ENCODE measurements at places on chromosomes 7 and 10.

DNA sequence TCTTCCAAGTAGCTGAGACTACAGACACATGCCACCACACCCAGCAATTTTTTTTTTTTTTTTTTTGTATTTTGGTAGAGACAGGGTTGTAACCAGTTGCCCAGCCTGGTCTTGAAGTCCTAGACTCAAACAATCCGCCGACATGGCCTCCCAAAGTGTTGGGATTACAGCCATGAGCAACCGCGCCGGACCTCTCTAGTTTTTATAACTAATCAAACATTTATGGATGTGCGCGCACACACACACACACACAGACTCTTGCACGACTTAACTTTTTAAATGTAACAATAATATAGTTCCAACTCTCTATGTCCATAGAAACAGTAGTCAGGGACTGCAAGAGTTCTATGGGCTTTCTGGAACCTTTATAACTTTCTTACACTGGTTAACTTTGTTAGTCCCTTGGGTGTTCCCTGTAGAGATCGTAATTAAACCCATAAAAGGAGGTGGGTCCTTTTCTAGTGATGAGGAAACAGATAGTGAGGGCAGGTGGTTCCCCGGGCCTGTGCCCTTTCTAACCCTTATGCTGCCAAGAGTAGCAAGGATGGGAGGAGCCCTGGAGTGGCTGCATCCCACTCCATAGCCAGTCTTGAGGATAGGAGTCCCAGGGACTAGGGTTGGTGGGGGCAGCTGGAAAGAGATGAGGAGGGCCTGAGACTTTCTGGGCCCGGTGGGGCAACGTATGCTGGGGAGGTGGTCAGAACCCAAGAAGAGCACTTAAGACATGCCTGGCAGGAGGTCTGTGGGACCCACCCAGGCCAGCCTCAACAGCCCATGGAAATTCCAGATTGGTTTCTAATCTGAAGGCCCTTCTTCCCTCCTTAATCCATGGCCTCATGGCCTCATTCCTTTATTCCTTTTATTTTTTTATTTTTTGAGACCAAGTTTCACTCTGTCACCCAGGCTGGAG is 8.6 kb downstream of the MARVELD1 start:
- no peak for DNase-seq

GRCh38 chr7:37062560-37062859 is 338.2 kb upstream of the AOAH start:
- DNase-seq: no peak

DNA sequence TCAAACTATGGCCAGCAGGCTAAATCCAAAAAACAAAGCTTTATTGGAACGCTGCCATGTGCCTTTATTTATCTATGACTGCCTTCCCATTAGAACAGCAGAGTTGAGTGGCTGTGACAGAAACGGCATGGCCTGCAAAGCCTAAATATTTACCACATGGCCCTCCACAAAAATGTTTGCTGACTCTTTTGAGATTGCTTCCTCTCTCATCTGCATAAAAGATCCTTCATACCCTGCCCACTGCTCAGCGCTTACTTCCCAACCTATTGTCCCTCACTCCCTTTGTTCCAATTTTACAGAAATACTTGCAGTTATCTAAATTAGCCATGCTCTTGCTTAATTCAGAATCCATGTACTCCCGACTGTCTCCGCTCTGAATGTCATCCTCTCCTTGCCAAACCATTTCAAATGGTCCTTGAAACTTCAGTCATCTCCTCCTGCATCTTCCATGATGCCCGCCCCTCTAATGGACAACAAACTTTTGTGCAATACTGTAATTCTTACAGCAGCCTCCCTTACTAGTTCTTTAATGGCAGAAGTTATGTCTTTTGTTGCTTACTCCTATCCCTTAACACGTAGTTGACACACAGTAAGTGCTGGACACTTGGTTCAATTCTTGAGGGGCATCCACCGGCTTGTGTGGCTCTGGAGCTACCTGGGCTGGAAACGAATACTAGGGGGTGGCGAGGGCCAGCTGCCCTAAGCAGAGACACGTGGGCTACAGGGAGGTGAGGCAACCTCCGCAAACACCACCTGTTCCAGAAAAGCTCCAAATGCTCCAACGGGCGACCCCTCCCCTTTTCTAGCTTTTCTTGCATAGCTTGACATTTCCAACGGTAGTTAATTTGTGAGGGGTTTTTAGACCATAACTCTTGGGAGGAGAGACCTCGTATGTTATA is 832 bp downstream of the XRCC2 start:
- peak; percentile 7 for DNase-seq

DNA sequence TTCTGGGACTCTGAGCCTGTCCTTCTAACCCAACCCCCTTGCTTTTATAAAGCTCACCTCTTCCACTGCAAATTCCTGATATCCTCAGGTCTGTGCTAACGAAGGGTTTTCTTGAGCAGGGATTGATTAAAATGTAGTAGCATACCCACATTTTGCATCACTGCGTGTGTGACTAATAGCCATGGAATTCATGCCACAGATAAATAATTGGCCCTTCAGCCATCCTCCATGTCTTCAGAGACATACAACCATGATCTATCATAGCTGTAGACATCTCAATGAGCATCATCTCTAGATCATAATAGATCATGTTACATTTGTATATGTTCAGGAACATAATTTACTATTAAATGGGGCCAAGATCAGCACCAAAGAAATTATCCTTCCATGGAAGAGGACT is 990.3 kb downstream of the KCNMA1 start:
- no peak for DNase-seq

DNA sequence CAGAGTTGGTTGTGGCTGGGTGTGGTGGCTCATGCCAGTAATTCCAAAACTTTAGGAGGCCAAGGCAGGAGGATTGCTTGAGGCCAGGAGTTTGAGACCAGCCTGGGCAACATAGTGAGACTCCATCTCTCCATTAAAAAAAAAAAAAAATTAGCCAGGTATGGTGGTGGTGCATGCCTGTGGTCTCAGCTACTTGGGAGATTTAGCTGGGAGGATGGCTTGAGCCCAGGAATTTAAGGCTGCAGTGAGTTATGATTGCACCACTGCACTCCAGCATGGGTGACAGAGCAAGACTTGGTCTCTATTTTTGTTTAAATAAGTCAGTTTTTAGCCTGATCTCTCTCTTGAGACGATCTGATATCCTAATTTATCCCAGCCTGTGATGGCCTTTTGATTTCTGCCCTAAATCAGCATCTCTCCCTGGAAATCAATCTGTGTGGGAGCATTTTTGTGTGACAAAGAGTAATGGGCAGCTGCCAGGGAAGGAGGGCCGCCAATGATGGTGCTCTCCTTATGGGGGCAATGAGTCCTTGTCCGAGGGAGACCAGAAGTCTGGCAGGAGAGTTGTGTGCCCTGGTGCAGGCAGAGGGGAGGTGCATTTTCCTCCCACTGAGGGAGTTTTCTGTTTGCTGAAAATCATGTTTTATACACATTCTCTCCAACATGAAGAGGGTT is 111.0 kb downstream of the NRP1 start:
- no peak for DNase-seq

DNA sequence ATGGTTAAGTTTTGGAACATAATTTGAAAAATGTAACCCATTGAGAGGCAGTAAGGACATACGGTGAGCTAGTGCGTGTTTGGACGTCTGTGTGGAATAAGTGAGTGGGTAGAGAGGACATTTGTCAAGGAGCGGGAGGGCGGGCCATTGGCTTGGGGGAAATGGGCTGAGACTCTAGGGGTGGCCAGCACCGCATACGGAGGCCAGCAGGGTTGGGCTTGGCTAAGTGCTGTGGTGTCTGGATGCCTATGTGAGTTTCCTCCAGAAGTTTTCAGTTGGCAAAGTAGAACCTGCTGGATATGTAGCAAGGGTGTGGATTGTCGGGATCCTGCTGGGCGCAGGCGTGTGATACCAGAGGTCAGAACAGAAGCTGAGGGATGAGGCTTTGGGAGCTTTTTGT is 103.0 kb downstream of the TCF7L2 start:
- DNase-seq: no peak

GRCh38 chr10:86823565-86823964 is 67.1 kb downstream of the BMPR1A start:
- DNase-seq: no peak

DNA sequence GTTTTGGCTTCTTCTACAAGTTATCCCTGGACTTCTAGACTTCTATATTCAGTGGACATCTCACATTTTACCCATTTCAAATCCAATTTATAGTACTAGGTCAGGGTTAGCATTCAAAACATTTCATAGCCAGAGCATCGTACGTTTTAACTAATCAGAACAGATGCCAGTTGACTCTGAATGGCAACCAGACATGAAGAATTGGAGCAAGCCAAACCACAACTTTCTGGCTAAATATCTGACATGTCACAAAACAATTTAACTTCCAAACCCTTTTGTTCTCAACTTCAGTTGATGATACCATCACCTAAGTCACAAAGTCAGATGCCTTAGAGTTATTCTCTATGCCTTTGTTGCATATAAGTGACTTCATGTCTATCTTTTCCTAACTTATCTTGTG is 1105.7 kb downstream of the XPNPEP1 start:
- no peak for DNase-seq

- no peak for DNase-seq
These were observed 12.5 kb upstream of the ARPC1A start for GRCh38 chr7:99313204-99313573.

GRCh38 chr7:98562871-98563495 is 54.1 kb upstream of the NPTX2 start:
- no peak for DNase-seq

- no peak for DNase-seq
These were observed 91.8 kb downstream of the SH3PXD2A start for GRCh38 chr10:103763374-103764202.

- no peak for DNase-seq
These were observed 234.0 kb downstream of the BICC1 start for GRCh38 chr10:58746474-58747185.

GRCh38 chr10:64658528-64658927 is 1137.3 kb downstream of the REEP3 start:
- DNase-seq: no peak

DNA sequence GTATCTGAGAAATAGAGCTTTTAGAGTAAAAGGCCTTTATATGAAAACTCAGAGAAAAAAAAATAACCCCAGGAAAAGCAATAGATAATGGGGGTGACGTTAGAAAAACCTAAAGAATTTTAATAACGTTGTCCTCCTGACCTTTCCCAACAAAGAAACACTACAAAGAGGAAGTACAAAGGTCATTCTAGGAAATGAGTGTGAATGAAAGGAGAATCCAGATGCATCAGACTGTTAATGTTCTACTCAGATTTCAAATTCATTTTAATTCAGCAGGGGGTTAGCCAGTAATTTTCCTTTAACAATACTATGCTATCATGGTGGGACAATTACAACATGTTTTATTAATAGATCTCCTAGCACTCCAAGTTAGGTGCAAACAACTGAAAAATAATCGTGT is 73.8 kb upstream of the CDK1 start:
- DNase-seq: no peak

DNA sequence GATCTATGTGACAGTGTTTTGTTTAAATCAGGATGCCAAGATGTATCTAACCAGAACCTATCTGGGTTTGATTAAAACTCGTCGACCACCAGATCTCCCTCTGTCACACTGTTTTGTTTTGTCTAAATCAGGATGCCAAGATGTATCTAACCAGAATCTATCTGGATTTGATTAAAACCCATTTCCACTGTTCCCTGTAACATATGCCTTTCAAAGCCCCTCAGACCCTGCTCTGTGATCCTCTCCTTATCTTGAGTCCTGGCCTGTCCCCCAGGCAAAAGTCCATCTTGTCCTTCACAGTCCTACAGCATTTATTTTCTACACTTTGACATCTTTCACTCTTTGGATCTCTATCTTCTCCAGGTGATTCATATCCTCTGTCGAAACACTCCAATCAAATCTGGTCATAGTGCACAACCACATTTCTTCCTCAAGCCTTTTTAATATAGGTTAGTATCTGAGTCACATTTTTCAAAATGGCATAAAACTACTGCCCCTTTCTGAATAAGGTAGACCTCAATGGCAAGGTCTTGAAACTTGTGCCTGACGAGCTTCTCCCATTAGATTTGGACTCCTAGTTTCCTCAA is 32.5 kb downstream of the ERLIN1 start:
- no peak for DNase-seq

- DNase-seq: no peak
These were observed 70.0 kb downstream of the MALSU1 start for GRCh38 chr7:23369100-23369499.

GRCh38 chr7:107043491-107043890 is 1.0 kb upstream of the PRKAR2B start:
- DNase-seq: no peak

- no peak for DNase-seq
These were observed 526 bp downstream of the CH25H start for GRCh38 chr10:89206402-89207180.

DNA sequence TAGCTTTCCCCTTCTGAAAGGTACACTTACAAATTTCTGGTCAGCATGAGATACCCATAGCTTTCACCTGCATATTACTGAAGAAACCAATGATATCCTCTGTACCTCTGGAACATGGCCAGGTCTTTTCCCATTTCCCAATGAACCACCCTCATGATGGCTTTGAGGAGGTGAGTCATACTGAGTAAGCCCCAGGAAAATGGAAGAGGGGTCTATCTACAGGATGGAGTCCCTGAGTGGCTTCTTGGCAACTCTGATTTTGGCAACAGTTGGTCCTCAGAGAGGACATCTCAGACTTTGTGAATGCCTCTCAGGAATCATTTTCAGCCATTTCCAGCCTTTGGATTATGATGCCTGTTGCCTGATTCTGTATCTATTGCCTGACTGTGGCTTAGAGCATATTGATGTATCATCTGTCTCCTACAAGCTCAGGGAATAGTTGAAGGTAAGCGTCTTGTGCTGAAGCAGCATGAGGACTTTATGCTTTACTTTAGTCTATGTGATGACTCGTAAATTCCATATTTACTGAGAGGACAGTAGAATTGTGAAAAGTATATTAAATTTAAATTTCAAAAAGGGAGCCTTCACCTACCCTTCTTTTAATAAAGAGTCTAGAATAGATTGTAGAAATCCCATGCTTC is 84.7 kb upstream of the DKK1 start:
- DNase-seq: no peak

GRCh38 chr10:51786684-51787035 is 87.3 kb upstream of the CSTF2T start:
- DNase-seq: no peak

DNA sequence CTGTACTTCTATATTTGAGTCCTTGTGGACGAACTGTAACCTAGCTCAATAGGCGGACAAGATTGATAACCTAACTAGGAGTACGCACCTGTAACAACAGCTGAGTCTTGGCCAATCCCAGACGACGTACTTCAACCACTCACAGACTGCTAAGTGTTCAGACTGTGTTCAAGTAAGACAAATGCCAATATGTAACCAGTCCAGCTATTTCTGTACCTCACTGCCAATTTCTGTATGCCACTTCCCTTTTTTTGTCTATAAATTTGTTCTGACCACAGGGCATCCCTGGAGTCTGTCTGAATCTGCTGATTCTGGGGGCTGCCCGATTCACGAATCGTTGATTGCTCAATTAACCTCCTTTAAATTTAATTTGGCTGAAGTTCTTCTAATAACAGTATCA is 32.2 kb downstream of the HACD1 start:
- DNase-seq: no peak

DNA sequence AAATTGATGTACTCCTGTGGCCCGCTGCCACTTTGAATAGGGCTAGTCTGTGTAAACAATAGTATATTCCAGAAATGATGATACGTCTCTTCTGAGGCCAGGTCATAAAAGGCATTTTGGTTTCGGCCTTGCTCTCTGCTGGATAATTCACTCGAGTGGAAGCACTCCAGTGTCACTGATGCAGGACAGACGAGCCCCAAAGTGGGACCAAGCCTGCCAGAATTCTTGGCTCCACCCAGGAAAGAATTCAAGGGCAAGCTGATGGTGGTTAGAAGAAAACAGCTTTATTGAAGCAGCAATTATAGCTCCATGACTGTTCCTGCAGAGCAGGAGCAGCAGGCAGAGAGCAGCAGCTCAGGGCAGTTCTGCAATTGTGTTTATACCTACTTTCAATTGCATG is 717.6 kb downstream of the GRM8 start:
- no peak for DNase-seq

Data from stimulated activated CD4-positive, alpha-beta T cell treated with anti-CD3 and anti-CD28 coated beads, Interleukin-12 subunit alpha, Interleukin-12 subunit beta, amount 100 ng/mL, for 48 hours (primary cell).